HCEC 1CT (cell line): ENCODE measurements at places on chromosomes 2 and 18.
A peak's percentile ranks its signal among the peaks of the same experiment; 100 is the strongest.

DNA sequence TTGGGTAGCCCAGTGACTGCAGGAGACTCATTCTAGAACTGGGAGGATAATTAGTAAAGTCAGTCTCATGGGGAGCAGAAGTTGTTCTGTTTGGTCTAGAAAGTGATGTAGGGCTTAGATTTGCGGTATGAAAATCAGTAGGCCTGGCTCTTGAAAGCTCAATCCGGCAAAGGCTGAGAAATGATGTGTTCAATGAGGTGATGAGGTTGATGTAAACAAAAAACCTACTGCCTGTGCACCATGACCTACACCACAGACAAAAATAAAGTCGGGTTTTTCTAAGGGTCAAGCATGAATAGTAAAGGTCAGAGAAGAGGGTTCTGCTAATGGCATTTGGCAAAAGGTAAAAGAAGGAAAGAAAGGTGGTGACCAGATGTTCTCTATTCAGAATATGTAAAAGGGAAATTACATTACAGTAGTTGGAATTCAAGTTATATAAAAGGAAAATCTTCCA is 80.8 kb upstream of the COL5A2 start:
- DNase-seq, result peak; percentile 77

GRCh38 chr2:127320586-127321275 is 26.8 kb upstream of the ERCC3 start:
- DNase-seq, result no peak

DNA sequence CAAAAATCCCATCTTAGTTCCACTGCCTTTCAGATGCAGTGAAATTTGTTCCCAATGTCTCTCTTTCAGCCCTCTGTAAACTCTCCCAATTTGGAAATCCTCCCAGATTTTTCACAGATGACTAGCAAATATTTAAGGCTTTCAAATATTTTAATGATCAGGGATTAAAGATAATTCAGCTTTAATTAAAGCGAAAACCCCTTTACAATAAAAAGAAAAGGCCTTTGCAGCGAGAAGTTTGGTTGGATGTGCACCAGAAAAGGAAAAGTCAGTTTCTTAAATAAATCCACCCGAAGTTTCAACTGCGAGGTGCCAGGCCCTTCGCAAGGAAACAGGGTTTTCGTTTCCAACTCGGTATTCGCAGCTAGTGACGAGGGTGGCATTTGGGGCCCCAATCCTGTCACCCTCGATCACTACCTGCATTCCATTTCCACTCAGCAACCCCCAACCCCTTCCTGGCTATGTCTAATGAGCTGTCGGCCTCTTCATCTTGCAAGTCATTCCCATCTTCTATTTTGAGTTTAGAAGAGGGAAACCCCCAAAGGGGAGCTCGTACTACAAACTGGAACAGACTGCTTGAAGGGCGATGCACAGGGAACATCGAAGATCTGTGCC is 1.5 kb downstream of the RAX start:
- no peak for DNase-seq

DNA sequence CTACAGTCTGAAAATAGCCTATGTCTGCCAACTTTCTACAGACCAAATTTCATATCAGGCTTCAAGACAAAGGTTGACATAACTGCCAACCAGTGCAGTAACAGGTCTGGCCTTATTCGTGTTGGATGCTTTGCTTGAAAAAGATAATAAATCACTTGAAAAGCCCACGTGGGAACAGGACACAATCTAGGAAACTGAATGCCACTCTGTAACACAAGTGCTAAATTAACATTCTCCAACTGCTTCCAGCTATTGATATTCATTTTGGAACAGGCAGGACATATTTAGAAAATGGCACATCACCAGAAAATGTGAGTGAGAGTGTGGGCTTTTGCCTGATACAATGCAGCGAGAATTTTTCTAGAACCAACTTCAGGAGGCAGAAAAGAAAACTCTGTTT is 165.9 kb upstream of the CCDC150 start:
- DNase-seq, result no peak
